ENCODE measurements at places on chromosomes 7 and 10. TPM values are rescaled to one million over a fixed set of nuclear protein-coding genes. Genes with fewer than 3 reads are reported as not detected.

DNAJC12 gene
- total RNA-seq, result 6.2 TPM

DNA sequence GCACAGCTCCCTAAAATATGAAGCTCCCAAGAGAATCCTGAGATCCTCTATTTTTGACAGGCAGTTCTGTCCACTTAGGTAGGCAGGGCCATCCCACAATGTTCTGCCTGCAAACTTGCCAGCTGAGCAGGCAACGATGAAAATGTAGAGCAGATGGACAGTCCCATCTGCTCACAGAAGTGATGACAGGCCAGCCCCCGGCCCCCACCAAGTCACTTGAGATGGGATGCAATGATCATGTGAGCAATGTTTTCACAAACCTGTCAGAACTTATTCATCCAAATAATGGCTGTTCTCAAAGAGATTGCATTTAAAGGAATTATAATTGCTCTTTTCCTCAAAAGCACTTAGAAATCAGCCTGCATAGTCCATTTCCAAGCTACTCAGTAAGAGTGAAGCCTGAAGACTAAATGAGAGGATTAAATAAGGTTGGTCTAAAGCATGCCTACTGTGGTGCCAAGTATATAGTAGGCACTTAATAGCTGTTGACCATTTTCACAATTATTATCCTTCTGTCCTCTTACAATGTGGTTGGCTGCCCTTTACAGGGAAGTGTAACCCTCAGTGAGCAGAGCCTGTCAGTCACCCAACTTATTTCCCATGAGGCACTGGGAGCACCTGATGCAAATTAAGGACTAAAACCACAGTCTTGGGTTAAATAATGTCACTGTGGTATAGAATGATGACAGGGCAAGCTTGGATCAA is 301.2 kb downstream of the FGFR2 start:
- no peak overlapping the region for H3K27ac ChIP-seq
- DNase-seq, result peak; percentile 35
- no peaks in the 10 kb centered on the region for H3K27me3 ChIP-seq
- no peaks in the 10 kb centered on the region for H3K4me1 ChIP-seq

DNA sequence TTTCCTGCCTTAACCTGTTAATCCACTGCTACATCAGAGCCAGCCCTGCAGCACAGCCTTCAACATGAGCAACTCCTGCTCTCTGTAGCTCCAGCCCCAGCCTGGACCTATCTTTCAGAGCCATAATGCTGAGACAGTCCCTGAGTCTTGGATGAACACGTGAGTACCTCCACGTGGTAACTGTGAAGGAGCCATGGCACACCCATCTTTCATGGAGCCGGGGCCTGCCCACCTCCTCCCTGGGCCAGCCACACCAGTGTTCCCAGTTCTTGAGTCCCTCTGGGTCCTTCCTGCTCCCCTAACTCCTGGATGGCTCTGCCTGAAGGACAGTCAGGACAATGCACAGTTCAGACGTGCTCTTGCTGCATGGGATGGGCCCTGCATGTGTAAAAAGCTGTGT is 107.1 kb downstream of the TEX36 start:
- H3K36me3 ChIP-seq, result no peaks in the 10 kb centered on the region
- no peaks in the 10 kb centered on the region for H3K4me1 ChIP-seq
- peaks cover 3% of the 10 kb centered on the region for H3K27me3 ChIP-seq
- H3K4me3 ChIP-seq, result no peak overlapping the region
- no peak for DNase-seq

EXOC6 gene
- total RNA-seq, result 5.0 TPM

GRCh38 chr10:34413756-34414587 is 401.1 kb downstream of the PARD3 start:
- H3K27ac ChIP-seq, result no peak overlapping the region
- H3K4me3 ChIP-seq, result no peak overlapping the region
- no peaks in the 10 kb centered on the region for H3K4me1 ChIP-seq
- H3K27me3 ChIP-seq, result no peaks in the 10 kb centered on the region

- no peak overlapping the region for H3K27ac ChIP-seq
- no peaks in the 10 kb centered on the region for H3K36me3 ChIP-seq
- no peak overlapping the region for H3K4me3 ChIP-seq
- H3K27me3 ChIP-seq, result no peaks in the 10 kb centered on the region
Measured at GRCh38 chr7:96244992-96245292, 77.0 kb downstream of the SLC25A13 start.

GRCh38 chr7:145511004-145511403 is 605.6 kb upstream of the CNTNAP2 start:
- no peak for DNase-seq
- H3K27ac ChIP-seq, result no peak overlapping the region
- H3K27me3 ChIP-seq, result no peaks in the 10 kb centered on the region
- H3K4me3 ChIP-seq, result no peak overlapping the region
- H3K36me3 ChIP-seq, result no peaks in the 10 kb centered on the region

PLPP4 gene
- total RNA-seq, result 8.0 TPM

- DNase-seq, result no peak
- no peak overlapping the region for H3K4me3 ChIP-seq
- peaks cover 7% of the 10 kb centered on the region for H3K36me3 ChIP-seq
Measured at GRCh38 chr7:92297736-92298135, 52.0 kb downstream of the ANKIB1 start.

LDB3 gene
- under 0.01 TPM for total RNA-seq

DNA sequence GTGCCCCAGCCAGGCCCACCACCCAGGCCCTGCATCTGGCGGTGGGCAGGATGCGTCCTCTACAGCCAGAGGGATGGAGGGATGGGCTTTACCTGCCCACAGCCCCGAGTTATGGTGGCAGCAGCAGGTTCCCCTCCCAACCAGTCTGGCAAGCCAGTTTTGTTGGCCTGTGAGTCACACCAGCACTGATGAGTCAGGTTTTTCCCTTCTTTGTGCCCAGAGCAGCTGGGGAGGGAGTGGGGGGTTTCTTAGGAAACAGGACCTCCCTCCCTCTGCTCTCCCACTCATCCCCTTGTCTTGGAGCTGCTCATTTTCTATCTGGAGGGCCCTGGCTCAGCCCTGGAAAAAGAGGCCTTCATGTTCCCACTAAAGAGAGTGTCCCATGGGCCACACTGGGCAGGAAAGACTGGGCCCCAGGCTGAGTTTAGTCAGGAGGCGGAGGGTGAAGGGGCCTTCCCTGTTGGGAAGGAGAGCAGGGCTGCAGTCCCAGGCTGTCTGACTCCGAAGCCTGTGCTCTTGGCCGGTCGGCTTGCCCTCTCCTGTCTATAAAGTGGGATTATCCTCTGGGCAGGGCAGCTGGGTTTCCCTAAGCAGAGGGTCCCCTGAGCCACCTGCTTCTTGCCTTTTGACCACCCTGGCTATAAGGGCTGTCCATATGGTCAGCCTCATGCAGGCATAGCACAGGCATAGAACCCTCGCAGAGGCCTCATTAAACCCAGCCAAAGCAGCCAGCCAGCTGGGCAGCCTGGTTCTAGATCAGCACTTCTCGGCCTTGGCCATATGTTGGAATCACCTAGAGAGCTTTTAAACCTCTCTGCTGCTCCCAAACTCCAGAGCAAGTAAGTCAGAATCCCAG is 30.2 kb upstream of the ANKRD2 start:
- no peaks in the 10 kb centered on the region for H3K27me3 ChIP-seq
- peak overlapping the region; percentile 35 for H3K4me3 ChIP-seq
- no peaks in the 10 kb centered on the region for H3K36me3 ChIP-seq
- peak overlapping the region; percentile 96 for H3K27ac ChIP-seq

SMKR1 gene
- 0.72 TPM for total RNA-seq

DNA sequence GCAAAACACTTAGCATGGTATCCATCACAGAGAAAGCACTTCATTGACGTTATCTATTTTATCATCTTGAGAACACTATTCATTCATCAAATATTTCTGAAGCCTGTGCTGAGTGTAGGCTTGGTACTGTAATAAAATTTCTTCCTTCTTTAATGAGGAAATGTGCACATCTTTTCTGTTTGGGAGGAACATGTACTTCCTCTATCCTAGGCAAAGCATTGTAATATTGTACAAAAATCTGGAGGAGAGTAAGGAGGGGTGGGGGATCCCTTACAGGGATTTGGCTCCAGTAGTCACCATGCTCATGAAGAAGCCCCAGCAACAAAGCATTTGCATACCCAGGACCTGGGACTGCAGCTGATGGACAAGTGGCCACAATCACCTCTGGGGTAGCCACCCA is 39.9 kb upstream of the SORCS3 start:
- no peak for DNase-seq
- H3K27me3 ChIP-seq, result no peaks in the 10 kb centered on the region
- no peak overlapping the region for H3K27ac ChIP-seq
- H3K4me1 ChIP-seq, result no peaks in the 10 kb centered on the region
- H3K36me3 ChIP-seq, result no peaks in the 10 kb centered on the region

AS3MT gene
- 6.2 TPM for total RNA-seq

GRCh38 chr7:100969066-100969615 is at the start of gene MUC12:
Gene MUC12, plus strand, starts transcription at chr7:100969565. Its CDS starts 58 bp downstream, at chr7:100969623.
- H3K4me3 ChIP-seq, result no peak within 1 kb of the TSS
- no peak for DNase-seq
- no peaks in the 10 kb centered on the region for H3K4me1 ChIP-seq
- H3K27ac ChIP-seq, result no peak within 1 kb of the TSS
- H3K27me3 ChIP-seq, result peaks cover 64% of the 10 kb centered on the region
- H3K36me3 ChIP-seq, result no peaks in the 10 kb centered on the region

DNA sequence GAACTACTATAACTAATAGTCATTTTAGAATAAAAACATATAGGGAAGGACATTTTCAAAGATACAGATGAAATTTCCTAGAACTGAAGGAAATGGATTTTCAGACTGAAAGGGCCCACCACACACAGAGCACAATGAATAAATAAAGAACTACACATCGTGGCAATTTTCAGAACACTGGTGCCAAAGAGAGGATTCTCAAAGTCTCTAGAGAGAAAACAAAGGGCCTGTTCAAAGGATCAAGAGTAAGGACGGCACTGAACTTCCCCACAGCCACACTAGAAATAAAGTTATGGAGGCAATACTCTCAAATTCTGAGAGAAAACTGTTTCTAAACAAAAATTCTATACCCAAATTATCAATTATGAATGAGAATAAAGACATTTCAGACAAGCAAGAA is 21.9 kb downstream of the NAPEPLD start:
- no peaks in the 10 kb centered on the region for H3K27me3 ChIP-seq
- peaks cover 10% of the 10 kb centered on the region for H3K36me3 ChIP-seq
- DNase-seq, result no peak
- no peak overlapping the region for H3K27ac ChIP-seq

PALD1 gene
- total RNA-seq, result 0.29 TPM

TYSND1 gene
- total RNA-seq, result 15.6 TPM

DNA sequence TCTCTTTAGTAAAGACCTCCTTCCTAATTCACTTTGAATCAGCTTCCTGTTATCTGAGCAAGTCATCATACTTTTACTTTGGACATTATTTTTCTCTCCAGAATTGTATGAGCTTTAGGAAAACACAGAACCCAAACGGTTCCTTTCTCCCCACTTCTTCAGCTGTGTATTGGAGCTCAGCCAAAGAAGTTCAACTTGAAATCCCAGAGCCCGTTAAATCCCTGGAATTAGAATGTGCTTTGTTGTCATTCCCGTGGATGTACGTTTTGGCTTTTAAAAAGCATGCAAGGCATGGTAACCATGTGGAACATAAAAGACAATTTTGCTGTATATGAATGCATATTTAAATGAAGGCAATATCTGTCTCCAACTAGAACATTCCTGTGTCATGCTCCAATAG is 46.6 kb downstream of the AGMO start:
- peak; percentile 65 for DNase-seq
- no peaks in the 10 kb centered on the region for H3K27me3 ChIP-seq
- H3K4me3 ChIP-seq, result peak overlapping the region; percentile 49
- peaks cover 16% of the 10 kb centered on the region for H3K4me1 ChIP-seq
- H3K27ac ChIP-seq, result peak overlapping the region; percentile 70
- no peaks in the 10 kb centered on the region for H3K36me3 ChIP-seq

DNA sequence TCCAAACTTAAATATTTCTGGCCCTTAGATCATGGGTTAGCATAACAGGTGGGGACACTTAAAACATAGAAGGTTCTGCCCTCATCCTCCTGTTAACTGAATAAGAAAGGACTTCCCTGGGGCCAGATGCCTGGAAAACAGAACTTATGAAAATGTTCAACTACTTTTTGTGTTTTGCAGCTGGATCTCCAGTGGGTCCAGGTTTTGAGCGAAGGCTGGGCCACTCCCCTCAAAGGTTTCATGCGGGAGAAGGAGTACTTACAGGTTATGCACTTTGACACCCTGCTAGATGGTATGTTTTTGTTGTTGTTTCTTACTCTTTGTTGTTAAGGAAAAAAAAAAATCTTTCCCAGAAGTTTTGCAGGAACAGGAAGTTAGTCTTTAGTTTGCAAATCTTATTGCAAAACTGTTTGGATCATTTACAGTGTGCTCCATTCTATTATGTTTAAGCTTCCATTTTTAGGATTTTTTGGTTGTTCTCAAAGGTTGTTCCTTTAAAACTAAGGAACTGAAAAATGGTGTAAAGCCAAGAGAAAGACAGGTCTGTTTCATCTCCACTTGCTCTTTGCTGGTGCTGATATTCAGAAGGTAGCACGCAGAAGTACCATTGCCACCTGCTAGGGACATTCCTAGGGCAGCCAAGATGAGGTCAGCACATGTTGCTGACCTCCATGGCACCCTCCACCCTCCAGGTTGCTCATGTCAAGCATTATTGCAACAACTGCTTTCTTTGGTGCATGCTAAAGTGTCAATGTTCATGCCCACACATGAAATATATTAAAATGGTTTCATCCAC is 56.1 kb downstream of the PAPSS2 start:
- no peak overlapping the region for H3K4me3 ChIP-seq
- no peak for DNase-seq
- peaks cover 78% of the 10 kb centered on the region for H3K36me3 ChIP-seq
- no peaks in the 10 kb centered on the region for H3K4me1 ChIP-seq
- H3K27me3 ChIP-seq, result no peaks in the 10 kb centered on the region

DNA sequence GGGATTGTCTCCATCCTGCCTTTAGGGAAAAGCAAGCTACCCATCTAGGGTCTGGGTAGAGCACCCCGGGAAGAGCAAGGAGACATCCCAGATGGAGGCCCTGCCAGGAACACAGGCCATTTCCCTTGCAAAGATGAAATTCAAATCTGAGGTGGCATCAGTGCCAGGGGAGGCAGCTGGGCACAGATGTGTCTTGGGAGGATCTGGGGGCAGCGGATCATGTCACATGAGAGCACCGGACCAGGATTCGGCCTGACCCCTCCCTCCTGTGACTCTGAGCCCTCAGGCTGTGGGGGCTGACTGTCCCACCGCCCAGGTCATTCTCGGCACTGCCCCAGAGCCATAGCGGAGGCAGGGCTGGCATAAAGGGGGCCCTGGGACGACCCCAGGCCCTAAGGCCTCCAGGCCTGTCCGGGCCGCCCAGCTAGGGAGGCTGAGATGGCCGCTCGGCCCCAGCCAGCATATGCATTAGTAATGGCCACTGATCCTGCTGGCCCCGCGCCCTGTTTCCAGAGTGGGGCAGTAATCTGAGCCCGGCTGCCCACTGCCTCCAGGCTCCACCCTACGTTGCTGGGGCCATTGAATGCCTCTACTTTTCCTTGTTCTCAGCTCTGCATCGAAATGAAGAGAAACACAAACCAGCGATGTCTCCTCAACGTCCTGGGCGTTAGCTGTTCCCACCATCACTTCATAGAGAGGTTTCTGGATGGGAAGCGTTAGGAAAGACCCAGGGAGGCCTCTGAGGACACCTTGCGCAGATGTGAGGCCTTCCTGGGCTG is 148.5 kb downstream of the UBE2H start:
- peaks cover 4% of the 10 kb centered on the region for H3K27me3 ChIP-seq
- H3K4me3 ChIP-seq, result no peak overlapping the region
- no peaks in the 10 kb centered on the region for H3K4me1 ChIP-seq
- no peaks in the 10 kb centered on the region for H3K36me3 ChIP-seq
- peak; percentile 68 for DNase-seq

DNA sequence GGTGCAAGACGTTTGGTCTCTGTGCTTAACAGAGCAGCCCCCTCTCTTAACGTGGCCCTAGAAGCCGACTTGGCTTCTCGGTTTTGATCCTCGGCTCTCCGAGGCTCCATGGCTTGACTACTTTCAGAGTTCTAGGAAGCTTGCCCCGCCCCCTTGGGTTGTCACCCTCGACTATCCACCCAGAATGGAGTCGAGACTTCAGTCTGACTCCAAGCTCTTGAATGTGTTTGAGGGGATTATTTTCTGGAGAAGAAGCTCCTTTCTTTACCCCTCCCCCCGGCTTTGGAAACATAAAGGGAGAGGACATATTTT is 448 bp downstream of the SEC24C start:
- DNase-seq, result peak; percentile 84
- peaks cover 22% of the 10 kb centered on the region for H3K36me3 ChIP-seq
- H3K4me3 ChIP-seq, result peak overlapping the region; percentile 87

All from osteoblast (primary cell).